ENCODE measurements at places on chromosomes 13 and 19. TPM values are rescaled to one million over a fixed set of nuclear protein-coding genes. Genes with fewer than 3 reads are reported as not detected.

Gene PLA2G4C
- total RNA-seq: 11.5 TPM

Gene KRTDAP
- not detected for total RNA-seq

Gene GMIP
- total RNA-seq: 25.0 TPM

Gene LAIR1
- total RNA-seq: 16.1 TPM

Gene FAM187B
- total RNA-seq: not detected

Gene SIGLEC8
- 6.3 TPM for total RNA-seq

Gene VAV1
- total RNA-seq: 12.1 TPM

Gene PLVAP
- 159 TPM for total RNA-seq

Gene SERPINE3
- total RNA-seq: 0.31 TPM

Gene SLC46A3
- 12.6 TPM for total RNA-seq

DNA sequence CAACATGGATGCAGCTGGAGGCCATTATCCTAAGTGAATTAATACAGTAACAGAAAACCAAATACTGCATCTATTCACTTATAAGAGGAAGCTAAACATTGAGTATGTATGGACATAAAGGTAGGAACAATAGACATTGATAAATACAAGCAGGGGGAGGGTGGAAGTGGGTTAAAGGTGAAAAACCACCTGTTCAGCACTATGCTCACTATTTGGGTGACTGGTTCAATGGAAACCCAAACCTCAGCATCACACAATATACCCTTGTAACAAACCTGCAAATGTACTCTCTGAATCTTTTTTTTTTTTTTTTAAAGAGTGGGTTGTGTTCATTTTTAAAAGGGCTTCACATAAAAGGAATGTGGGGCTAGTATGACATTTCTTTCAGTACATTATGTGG lies 26.9 kb upstream of the CPB2 start:
- no peak for DNase-seq

- peak; percentile 82 for DNase-seq
Measured at GRCh38 chr19:45160870-45161737, at the start of gene NKPD1. Gene NKPD1 (minus strand): TSS chr19:45160982. CDS start chr19:45160150, 832 bp downstream.

DNA sequence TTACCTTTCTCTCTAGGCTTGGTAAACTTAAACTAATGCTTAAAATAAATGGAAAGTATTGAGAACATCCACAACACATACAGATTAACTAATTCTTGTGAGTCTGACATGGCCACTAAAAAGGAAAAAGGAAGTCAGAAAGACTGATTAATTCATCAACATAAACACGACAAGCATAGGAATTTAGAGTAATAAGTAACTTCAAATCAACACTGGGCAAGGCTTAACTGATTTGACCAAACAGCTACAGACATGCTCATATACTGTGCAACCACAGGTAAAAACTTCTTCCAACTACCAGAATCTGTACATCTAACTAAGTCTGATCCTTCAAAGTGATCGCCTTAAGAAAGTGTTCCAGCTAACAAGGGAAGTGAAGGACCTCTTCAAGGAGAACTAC lies 20.5 kb downstream of the UGGT2 start:
- DNase-seq: no peak

GRCh38 chr13:49828453-49828852 lies 36.0 kb upstream of the KPNA3 start:
- no peak for DNase-seq

DNA sequence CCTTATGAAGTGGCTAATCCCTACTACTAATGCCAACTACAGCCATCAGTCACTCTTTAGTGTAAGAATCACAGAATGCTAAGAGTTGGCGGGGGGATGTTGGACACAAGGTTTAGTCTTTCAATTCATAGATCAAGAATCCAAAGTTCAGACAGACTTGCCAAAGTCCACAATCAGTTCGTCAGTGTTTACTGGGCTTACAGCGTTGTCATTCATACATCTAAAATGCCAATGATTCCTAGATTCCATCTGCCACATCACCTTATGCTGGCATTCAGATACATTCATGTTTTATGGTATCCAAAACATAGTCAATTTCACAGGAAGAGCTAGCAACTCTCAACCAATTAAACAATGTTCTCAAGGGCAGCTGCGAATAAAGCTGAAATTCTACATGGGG lies 18.1 kb downstream of the RCBTB2 start:
- DNase-seq: no peak

- no peak for DNase-seq
Measured at GRCh38 chr19:45254044-45254531, 3.0 kb downstream of the MARK4 start.

- DNase-seq: no peak
Measured at GRCh38 chr19:47012617-47013016, 7.0 kb upstream of the NPAS1 start.

DNA sequence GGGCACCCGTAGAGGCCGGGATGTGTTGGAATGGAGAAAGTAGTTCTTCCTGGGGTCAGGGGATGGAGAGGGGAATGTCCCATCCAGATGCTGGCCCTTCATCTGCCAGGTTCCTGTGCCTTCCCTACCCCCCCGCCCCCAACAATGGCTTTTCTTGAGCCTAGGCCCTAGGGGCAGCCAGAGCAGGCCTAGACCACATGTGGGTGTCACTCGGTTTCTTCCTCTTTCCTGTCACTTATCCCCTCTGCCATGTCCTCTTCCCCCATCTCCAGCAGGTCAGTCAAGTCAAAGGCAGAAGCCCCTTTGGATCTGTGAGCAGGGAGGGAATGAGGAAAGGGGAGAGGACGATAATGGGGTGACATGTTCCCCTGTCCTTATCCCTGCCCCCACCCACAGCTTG lies 36.4 kb downstream of the LYL1 start:
- DNase-seq: no peak

DNA sequence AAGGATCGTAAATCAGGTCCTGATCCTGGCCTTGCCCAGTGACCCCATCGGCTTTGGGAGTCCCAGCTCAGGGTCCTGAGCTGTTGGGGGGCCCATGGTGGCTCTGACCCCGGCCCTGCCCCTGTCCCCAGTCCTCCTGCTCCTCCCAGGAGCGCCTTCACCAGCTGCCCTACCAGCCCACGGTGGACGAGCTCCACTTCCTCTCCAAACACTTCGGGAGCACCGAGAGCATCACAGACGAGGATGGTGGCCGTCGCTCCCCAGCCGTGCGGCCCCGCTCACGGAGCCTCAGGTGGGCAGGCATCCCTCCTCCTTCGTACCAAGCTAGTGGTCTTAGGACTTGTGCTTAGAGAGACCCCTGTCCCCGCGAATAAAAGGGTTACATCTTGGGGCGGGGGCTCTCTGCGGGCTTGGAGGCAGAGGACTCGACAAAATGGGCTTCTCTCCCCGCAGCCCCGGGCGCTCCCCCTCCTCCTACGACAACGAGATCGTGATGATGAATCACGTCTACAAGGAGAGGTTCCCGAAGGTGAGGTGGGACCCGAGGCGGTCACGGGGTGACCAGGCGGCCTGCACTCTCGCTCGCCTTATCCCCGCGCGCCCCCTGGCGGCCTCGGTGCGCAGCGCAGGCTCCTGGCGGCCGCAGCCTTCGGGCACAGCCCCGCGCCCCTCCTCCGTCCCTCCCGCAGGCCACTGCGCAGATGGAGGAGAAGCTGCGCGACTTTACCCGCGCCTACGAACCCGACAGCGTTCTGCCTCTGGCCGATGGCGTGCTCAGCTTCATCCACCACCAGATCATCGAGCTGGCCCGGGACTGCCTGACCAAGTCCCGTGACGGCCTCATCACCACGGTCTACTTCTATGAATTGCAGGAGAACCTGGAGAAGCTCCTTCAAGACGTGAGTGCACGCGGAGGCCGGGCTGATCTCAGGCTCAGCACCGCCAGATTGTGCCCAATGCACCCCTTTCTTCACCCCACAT lies 9.1 kb downstream of the MAST1 start:
- DNase-seq: peak; percentile 86

GRCh38 chr19:50327013-50327412 lies 2.2 kb downstream of the KCNC3 start:
- DNase-seq: no peak

DNA sequence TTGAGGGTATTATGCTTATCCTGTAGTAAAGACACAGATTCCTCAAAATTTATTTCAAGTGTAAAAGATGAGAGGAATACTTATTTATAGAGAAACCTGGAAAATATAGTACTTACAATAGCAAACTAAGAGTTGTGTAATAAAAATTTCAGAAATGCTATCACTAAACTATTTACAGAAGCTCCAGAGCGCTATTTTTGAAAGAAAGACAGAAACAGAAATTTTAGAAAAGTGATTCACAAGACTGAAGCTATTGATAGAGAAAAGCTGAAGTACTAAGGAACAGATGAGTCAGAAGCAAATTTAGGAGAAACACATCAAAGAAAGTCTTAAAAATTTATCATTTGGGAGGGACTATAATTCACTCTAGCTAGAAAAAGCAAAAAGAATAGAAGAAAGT lies 1174.2 kb downstream of the DIAPH3 start:
- DNase-seq: no peak

GRCh38 chr13:46062185-46062584 lies 9.6 kb upstream of the ZC3H13 start:
- no peak for DNase-seq

DNA sequence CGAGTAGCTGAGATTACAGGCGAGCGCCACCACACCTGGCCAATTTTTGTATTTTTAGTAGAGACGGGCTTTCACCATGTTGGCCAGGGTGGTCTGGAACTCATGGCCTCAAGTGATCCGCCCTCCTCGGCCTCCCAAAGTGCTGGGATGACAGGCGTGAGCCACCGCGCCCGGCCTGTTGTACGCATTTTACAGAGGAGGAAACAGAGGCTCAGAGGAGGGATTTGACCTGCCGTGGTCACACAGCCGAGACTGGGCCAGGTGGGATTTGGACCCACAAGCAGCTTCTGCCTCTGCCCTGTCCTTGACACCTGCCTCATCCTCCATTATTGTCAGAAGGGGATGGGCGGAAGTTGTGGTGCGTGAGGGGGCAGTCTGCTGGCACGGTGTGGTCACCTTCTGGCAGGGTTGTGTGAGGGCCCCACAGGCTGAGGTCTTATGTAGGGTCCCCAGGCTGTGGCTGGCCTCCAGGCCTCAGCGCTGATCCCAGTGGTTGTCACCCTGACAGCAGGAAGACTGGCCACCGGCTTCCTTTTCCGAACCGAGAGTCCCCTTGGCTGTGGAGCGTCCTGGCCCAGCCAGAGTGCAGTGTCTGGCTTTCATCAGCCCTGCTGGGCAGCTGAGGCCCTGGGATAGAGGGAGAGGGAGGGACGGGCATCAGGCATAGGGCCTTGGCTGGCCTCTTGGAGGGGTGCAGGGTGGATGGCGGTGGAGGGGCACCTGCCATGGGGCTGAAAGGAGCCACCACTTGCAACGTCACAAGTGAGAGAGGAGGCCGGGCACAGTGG lies 20.3 kb downstream of the NFIC start:
- no peak for DNase-seq

DNA sequence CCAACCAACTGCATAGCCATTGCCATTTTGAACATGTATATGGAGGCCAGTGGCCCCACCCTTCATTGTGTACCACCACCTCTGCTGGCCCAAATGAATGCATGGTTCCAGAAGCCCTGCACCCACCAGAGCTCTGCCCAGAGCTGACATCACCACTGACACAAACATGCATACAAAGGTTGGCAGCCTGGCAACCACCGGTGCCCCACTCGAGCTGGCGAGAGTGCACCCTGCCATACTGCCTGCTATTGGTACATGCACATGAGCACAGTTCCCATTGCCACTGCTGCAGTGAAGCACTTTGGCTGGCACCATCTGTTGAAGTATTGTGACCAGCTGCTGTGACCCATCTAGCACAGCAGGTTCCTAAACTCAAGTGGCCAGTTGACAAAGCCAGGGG lies 1564.9 kb downstream of the OLFM4 start:
- no peak for DNase-seq

DNA sequence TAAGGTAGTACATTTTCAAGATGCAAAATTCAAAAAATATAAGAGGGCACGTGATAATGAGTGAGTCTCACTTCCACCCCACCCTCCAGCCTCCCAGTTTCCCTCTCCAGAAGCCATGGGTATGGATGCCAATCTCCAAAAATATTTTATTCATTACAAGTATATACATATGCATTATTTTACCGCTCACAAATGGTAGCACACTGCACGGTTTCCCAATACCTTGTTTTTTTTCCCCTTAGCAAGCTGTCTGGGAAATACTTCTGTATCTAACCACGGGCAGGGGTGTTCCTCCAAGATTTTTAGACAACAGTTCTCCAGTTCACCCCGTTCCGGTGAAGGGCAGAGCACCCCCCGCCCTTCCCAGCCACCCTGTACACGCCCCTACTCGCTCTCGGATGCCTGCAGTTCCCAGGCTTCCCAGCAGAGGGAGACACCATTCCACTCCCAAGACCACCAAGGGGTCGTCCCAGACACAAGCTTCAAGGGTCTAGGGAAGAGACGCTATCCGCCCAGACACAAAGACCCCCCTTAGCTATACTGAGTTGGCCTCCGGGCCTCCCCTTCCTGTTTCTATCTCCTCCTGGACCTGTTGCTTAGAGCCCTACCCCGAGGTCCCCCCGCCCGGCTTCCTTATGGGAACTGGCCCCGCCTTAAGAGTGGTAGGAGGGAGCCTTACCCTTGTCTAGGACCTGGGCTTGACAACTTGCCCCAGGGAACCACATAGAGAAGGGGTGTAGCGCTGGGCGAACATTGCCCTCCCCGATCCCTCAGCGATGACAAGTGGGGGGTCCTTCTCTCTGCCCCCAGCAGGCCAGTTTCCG lies 1.1 kb upstream of the FXYD3 start:
- peak; percentile 77 for DNase-seq

DNA sequence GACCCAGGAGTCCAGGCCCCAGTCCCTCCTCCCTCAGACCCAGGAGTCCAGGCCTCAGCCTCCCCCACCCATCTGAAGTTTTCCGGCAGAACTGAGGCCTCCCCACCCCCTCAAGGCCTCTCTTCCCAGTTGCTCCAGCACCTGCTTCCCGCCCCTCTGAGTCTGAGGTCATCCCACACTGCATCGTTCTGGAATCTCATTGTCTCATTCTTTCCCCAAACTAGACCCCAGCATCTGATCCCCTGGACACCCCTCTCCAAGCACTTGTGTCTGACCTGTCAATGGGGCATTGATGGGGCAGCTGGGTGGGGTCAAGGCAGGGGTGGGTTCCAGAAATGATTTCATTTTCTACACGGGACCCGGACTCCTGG lies 793 bp upstream of the SBK2 start:
- DNase-seq: no peak

DNA sequence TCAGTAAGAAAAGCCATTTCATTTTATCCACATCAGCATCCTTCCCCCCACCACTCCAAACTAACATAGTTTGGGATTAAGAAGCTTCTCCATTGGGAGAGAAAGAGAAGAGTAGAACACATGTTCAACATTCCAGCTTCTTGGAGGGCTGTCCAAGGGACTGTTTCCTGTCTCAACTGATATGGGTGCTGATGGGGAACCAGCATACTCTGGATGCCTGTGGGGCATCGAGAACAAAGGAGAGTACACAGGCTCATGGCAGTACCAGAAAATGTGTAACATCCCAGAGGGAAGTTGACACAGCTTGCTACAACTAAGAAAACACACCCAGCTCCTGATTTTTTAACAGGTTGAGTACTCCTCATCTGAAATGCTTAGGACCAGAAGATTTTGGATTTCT lies 24.7 kb downstream of the SUCLA2 start:
- DNase-seq: no peak

GRCh38 chr13:92307752-92308151 lies 909.3 kb downstream of the GPC5 start:
- no peak for DNase-seq

GRCh38 chr13:109215377-109215776 lies 571.0 kb downstream of the IRS2 start:
- no peak for DNase-seq

GRCh38 chr13:43346427-43346826 lies 323.0 kb downstream of the DNAJC15 start:
- DNase-seq: no peak

- DNase-seq: no peak
Measured at GRCh38 chr19:18931316-18932162, 9.5 kb downstream of the HOMER3 start.
